Adipocyte (in vitro differentiated cells): ENCODE measurements at places on chromosomes 3 and 15.

DNA sequence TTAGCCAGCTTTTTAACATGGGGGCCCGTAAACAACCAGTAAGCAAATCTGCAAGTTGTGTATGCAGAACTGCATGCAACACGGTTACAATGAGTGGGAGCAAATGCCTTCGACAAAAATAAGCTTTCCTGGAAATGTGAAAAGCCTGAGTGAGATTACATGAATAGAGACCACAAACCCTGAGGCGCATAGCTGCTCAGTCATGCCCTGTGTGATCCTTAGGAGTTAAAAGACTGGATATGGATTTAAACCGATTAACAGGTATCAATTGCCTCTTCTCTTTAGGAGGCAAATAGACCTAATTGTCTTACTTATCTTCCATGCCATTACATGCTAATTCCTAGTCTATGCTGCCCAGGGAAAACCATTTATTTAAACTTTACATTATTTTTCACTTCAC, 810.3 kb downstream of the ROBO1 start:
- no peak for DNase-seq

DNA sequence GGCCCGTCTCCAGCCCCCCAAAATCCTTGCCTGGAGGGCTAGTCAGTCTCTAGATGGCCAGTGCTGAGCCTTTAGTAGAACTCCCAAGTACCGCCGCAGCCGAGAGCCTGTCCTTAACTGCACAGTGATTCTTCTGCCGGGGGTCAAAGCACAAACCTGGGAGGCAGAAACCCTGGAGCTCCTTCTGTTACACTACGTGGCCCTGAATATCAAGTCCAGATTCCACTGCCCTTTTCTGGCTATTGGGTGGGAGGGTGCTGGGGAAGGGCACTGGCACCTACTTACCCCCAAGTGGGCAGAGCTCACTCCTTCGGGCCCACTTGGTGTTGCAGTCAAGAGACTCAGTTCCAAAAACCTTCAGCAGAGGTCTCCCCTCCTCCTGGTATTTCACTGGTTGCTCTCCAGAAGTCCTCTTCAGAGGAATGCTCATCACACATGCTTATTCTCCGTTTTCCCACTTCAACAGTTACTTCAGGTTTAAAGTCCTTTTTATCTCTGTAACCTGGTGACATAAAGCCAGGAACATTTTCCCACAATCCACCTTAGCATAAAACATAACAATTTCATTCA, 10.8 kb downstream of the PDHB start:
- DNase-seq: no peak

- DNase-seq: no peak
Observed at GRCh38 chr3:186532598-186533072, 11.5 kb downstream of the CRYGS start.

- DNase-seq: no peak
Observed at GRCh38 chr3:129575233-129575996, 31.1 kb downstream of the PLXND1 start.

- no peak for DNase-seq
Observed at GRCh38 chr3:183943739-183944138, 59.1 kb upstream of the PARL start.

DNA sequence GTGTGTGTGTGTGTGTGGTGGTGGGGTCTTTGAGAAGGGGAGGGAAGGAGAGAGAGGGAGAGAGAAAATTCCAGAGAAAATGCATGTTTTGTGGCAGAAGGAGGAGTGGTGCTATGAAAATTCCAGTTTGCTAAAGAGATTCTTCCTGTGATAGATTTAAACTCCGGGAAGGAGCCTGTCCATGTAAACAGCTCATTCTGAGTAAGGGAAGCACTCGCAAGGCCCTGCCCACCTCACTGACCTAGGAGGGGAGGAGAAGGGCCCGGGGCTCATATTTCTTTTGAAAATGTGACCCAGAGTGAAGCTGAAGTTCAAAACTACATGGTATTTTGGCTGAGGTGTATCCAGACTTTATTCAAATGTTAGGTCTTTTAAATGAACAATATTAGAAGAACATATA, 41.3 kb downstream of the ADAMTSL3 start:
- no peak for DNase-seq

- no peak for DNase-seq
Observed at GRCh38 chr15:42118650-42119445, 24.5 kb upstream of the PLA2G4D start.
